ENCODE measurements at places on chromosomes 16 and 17.

DNA sequence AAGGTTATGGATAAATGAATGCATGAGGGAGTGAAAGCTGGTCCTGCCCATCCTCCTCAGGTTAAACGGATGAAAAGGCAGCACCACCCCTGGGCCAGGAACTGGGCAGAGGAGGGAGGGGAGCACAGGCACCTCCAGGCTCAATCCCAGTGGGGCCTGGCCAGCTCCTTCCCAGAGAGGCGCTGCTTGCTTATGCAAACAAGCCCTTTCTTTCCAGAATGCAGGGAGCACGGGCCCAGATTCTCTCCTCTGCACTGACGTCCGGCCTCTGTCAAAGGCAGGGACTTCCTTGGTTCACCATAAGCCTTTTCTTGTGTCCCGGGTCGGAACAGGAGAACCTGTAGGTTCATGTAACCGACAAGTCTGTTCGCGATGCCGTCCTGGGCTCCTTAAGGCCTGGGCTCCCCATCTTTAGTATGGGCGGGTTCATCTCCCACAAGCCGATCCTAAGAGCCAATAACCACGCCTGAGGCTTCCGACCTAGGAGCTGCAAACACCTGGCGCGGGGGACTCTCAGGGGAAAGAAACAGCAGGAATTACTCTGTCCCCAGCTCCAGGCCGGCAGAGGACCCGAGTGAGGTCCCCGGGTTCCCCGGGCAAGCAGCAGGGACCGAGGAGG, 16.3 kb downstream of the ENPP7 start:
- DNase-seq: no peak

DNA sequence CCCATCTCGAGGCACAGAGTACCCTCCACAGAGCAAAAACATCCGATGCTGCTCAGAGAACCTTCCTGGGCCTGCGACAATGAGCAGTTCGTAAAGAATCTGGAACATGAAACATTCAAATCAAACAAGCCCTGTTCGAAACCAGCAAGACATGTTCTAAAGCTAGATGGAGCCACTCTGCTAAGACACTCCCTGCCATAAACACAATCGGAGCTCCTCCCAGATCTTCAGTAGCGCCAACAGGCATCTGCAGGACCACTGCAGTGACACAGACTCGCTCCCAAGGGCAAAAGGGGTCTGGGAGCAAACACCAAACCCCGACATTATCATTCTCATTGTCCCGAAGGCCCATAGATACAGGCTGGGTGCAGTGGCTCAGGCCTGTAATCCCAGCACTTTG, 108.7 kb downstream of the ZFHX3 start:
- DNase-seq: no peak

DNA sequence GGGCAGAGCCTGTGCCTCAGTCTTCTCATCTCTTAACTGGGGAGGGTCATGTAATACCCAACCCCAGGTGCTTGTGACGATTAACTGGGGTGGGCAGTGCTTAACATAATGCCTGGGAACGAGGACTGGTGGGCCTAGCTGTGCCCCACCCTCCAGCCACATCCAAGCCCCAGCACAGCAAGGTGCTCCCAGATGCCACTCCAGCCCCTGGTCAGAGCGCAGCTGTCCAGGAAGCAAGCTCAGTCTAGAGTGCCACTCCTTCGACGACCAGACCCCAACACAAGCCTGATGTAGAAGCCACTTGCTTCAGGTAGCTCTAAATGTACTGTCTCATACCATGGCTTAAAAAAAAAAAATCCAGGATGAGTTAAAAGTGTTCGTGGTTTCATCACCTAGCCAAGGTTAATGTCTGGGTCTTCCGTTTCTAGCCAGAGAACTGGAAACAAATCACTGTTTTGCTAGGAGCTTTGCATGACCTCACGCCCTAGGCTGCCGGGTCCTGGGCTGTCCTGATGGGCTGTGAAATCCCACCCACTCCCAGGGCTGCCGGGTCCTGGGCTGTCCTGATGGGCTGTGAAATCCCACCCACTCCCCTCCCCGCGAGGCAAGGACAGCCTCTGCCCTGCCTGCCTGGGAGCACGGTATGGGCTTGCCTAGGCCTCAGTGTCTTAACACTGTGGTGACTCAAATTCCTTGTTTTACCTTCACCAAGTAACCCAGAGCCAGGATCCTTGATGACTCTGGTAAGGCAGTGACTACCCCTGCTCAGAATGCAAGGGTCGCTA, 7.7 kb downstream of the MIEF2 start:
- no peak for DNase-seq

DNA sequence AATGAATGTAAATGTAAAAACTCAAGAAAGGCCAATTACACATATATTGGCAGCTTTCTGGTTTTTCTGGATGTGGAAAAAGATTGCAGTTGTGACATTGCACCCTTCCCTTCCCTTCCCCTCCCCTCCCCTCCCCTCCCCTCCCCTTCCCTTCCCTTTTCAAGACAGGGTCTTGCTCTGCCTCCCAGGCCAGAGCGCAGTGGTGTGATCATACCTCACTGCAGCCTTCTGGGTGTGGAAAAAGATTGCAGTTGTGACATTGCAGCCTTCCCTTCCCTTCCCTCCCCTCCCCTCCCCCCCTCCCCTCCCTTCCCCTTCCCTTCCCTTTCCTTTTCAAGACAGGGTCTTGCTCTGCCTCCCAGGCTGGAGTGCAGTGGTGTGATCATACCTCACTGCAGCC, 41.7 kb downstream of the PIK3R5 start:
- DNase-seq: no peak

- no peak for DNase-seq
These were observed at the start of gene FLOT2 for GRCh38 chr17:28896884-28897768. Gene FLOT2, minus strand, starts transcription at chr17:28897733. Its CDS starts 159 bp downstream, at chr17:28897574.

DNA sequence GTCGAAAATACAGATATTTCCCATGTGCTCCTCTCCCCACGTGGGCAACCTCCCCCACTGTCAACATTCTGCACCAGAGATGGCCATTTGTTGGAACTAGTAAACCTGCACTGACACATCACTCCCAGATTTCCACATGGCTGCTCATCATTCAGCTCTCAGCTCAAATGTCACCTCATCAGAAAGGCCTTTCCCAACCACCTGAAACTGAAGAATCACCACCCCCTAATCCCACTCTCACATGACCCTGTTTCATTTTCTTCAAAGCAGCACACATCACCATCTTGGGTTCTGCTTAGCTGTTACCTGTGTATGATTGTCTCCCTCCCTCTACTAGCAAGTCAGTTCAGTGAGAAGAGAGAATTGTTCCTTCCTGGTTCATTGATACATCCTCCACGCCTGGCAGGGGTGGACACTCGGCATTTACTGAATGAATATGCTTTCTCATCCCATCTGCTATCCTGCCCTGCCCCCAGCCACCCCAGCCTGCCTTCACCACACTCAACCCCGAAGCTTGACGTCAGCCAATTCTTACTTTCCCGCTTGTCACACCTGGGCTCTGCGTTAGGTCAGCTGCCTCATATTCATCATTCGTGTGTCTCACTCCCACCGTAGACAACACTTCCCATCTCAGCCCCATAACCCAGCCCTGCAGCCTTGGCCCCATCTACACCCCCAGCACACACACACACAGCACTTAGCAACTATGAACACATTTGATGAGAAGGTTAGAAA, 1.5 kb downstream of the C17orf114 start:
- no peak for DNase-seq

- DNase-seq: no peak
These were observed 51.5 kb downstream of the MPRIP start for GRCh38 chr17:17093764-17094163.

- no peak for DNase-seq
These were observed 364.1 kb downstream of the CPPED1 start for GRCh38 chr16:12439399-12440227.

DNA sequence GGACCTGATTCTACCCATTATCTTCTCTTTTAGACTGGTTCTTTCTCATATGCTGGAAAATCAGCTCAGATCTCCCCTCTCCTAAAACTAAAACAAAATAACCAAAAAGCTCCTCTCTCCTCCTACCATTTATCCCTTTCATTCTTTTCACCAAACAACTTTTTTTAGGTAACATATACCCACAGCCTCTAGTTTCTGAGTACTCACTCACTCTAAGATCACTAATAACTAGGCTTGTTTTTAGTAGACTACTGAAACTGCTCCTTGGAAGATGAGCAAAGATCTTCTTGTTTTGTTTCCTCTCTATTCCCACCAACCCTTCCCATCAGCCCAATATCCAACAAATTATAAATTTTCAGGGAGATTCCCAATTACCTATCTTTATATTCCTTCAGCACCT, 129.0 kb downstream of the SKAP1 start:
- no peak for DNase-seq

GRCh38 chr17:41151525-41151924, 1.9 kb upstream of the KRTAP4-5 start:
- no peak for DNase-seq

- DNase-seq: no peak
These were observed 5.0 kb downstream of the SOST start for GRCh38 chr17:43753493-43754129.
